Ovary (tissue), 10 donors: ENCODE measurements at places on chromosomes 11 and 22.

DNA sequence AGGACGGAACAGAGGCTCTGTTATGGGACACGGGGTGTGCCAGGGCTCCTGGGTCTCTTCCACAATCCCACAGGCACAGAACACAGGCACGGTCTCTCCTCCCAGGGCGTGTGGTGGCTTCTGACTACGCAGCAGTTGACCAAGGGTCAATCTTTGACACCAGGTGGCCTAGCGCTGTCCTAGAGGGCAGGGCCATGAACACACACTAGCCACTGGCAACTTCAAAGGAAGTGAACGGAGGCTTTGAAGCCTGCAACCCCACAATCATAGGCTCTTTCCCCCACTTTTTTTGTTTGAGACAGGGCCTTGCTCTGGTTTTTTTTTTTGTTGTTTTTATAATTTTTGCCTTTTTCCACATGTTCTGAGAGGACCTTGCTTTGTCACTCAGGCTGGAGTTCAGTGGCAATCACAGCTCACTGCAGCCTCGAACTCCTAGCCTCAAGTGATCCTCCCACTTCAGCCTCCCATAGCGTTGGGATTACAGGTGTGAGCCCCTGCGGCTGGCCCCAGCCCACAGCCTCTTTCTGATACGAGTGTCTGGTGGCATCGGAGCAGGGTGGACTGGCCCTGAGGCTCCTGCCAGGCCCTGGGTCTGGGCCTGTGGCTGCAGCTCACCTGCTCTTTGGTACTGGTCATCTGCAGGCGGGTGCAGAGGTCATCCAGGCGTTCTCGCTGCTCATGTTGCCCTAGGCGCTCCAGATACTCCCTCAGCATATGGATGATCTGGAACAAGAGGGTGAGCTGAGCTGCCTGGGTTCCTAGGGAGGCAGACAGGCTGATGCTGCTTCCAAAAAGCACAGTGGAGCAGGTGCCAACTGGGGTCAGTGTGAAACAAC is 9.1 kb downstream of the GALR3 start:
- no peak for DNase-seq

GRCh38 chr11:1433568-1433967 is 43.8 kb downstream of the BRSK2 start:
- no peak for DNase-seq

- no peak for DNase-seq
Observed at GRCh38 chr11:100543386-100543785, 143.7 kb upstream of the ARHGAP42 start.

- no peak for DNase-seq
Observed at GRCh38 chr11:78339945-78340344, 77.7 kb downstream of the GAB2 start.

- DNase-seq = no peak
Observed at GRCh38 chr11:73426219-73426850, 50.1 kb downstream of the RELT start.

GRCh38 chr22:50702261-50702671 is 29.6 kb downstream of the SHANK3 start:
- DNase-seq = no peak

DNA sequence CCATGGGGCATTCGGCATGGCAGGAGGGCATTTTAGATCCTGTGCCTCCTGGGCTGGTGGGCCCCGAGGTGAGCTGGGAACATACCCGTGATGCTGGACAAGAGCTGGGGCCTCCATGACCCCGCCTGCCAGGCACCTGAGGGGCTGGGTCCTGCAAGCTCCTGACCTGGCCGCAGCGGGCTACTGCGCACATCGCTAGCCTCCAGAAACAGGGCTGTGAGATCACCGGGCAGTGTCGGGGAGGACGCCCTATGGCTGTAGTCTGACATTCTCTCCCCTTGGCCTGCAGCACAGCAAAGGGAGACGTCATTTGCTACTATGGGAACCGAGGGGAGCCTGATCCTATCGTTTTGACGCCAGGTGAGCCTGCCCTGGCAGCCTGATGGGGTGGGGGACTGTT is 24.4 kb upstream of the DGCR8 start:
- no peak for DNase-seq

- no peak for DNase-seq
Observed at GRCh38 chr11:87260811-87261210, 223.1 kb downstream of the TMEM135 start.

DNA sequence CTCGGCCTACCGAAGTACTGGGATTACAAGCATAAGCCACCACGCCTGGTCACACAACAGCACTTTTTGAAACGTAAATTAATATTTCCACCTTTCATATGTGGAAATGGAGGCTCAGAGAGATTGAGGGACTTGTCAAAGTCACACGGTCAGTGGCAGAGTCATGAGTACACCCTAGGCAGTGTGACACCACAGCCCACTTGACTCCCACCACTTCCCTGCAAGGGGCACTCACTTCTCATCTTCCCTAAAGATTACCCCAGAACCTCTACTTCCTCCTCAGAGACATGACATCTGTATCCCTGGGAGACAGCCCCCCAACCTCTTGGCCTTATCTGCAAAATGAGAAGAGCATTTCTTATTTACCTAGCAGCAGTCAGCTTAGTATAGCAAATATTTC is 16.5 kb upstream of the MYOD1 start:
- DNase-seq = no peak

- no peak for DNase-seq
Observed at GRCh38 chr11:108558222-108558621, 35.3 kb downstream of the EXPH5 start.

DNA sequence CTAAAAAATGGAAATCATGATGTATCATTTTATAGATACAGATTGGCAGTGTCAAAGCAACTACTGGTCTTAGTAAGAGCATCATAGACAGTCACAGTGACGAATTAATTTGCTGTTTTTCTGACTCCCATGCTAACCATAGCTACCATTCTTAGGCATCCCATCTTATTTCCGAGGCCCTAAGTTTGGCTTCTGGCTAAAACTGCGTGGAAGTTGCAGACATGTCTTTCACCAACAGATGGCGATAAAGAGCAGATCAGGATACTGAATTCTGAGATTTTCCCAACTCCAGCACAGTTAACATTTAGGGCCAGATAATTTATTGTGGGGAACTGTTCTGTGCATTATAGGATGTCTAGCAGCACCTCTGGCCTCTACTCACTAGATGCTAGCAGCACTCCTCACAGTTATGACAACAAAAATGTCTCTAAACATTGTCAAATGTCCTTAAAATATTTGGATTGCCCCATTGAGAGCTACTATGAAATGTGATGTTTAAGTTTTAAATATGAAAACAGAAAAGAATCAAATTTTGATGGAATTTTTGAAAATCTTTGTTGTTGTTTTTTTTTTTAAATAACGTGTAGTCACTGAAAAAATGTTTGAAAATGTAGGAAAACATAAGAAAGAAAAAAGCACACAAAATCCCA is 16.3 kb downstream of the OR2AG2 start:
- no peak for DNase-seq

DNA sequence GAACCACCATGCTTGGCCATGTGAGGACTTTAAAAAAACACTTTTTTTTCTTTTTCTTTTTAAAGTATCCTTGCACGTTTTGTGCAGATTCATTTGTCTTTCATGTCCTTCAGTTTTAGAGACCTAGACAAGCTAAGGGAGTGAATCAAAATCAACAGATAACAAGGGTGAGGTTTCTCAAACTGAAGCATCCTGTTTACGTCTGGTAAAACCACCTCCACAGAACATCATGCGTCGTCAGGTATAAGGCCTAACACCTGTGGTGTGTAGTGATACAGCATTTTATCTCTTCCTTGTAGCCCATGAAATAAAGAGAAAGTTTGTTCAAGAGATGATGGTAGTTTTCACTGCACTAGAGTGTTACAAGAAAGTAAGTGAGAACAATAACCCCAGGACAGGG is 26.3 kb upstream of the CSF2RB start:
- DNase-seq = no peak

DNA sequence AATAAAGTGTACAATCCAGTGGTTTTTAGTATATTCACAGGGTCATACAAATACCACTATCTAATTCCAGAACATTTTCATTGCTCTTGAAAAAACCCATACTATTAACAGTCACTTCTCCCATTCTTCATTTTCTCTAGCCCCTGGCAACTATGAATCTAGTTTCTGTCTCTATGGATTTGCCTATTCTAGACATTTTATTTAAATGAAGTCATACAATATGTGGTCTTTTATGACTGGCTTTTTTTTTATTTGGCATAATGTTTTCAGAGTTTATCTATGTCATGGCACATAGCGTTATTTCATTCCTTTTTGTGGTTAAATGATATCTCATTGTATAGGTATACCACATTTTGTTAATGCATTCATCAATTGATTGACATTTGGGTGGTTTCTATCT is 59.4 kb downstream of the KDM2A start:
- no peak for DNase-seq

DNA sequence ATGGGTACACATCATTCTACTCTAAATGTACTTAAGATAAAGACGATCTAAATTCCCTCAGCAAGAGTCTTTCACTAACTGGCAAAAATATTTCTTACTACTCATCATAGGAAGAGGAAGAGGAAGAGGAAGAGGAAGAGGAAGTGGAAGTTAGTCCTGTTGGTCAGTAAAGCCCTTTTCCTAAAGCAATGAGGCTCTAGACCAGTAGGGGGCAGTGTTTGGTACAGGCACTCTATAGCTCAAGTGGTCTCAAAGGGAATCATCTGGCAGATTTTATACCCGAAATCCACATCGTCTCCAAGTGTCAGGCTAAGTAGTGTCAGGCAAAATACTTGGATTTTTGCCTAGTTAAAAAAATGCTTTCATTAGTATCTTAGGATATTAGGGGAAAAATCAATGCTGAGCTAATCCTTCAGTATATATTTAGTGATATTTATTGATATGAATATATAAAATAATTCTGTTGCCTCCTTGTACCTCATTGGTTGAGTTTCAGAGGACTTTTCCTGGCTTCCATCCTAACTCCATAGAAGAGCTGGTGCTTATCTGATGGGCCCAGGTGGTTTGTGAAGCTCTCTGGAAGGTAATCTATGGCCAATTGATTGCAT is 7.7 kb downstream of the BLID start:
- no peak for DNase-seq

- peak; percentile 40 for DNase-seq
Observed at GRCh38 chr11:91981995-91982394, 242.6 kb upstream of the FAT3 start.

GRCh38 chr11:44950625-44951476 is at the start of gene TP53I11:
TSS of gene TP53I11 (minus strand) at chr11:44950883. CDS start at chr11:44938335, 12,548 bp downstream.
- peak; percentile 81 for DNase-seq

DNA sequence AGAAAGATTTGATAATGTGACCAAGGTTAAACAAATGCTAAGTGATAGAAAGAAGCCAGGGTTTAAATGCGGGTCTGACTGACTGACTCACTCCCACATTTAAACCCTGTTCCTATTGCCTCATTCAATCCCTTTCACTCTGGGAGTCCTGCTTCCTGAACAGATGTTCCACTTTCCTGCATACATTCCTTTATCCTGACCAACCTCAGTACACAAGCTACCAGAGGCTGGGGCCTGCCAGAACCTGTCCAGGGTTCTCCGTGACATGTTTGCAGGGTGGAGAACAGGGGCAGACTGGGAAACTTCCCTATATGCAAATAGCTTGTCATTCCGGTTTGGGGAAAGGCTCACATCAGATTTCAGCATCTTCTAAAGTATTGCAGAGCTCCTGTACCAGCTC is 3.0 kb upstream of the ANKK1 start:
- DNase-seq = no peak

DNA sequence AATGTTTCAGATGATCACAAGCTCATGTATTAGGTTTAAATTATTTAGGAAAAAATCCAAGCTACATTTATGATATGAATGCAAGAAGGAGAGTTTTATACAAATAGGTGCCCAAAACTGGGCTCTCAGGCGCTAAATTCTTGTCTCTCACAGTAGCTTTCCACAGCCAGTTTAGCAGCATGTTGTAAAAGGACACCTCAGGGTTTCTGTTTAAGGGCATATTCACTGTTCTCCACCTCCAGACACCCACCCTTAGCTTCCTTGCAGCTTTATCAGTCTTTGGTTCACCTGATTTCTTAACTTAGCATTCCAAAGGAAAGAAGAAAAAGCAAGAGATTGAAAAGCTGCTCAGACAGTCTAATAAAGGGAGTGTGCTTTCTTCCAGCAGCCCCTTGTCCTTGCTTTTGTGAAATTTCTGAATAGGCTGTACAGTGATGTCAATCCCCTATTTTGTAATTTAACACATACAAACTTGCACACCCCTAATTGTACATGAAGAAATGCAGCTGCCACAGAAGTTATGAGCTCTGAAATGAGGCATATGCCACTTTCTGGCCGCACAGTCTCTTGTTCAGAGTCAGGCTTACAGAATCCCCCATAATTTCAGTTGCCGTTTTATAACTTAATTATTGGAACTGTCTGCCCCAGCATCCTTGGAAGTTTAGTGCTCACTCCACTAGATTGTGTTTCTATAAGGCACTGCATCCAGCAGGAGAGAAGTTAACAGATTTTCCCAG is 262.1 kb downstream of the DDX10 start:
- no peak for DNase-seq

- no peak for DNase-seq
Observed at GRCh38 chr11:16860617-16861016, 122.2 kb downstream of the C11orf58 start.

GRCh38 chr11:115766561-115766960 is 262.3 kb upstream of the CADM1 start:
- DNase-seq = no peak

DNA sequence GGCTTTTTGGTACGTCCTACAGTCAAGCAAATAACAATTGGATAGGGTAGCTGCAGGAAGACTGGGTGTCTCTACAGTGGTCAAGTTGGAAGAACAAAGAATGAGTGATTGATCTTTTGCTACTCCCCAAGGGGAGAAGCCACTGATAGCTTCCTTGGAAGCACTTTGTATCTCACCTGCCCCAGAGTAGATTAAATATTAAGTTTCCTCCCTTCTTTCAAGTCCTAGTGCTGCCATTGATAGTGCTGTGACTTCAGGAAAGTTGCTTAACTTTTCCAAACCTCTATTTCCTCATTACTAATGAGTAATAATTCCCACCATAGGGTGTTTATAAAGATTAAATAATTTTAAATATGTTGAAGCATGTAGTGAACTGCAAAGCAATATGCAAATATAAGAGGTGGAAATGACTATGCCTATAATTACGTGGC is 35.6 kb upstream of the EHF start:
- no peak for DNase-seq

- DNase-seq = no peak
Observed at GRCh38 chr11:71372693-71373657, 75.2 kb downstream of the DHCR7 start.

- DNase-seq = no peak
Observed at GRCh38 chr22:20656516-20656901, 117.4 kb upstream of the SERPIND1 start.

- no peak for DNase-seq
Observed at GRCh38 chr11:111886844-111887243, 7.5 kb downstream of the CFAP68 start.

GRCh38 chr11:113240790-113241635 is 73.4 kb upstream of the TTC12 start:
- no peak for DNase-seq

DNA sequence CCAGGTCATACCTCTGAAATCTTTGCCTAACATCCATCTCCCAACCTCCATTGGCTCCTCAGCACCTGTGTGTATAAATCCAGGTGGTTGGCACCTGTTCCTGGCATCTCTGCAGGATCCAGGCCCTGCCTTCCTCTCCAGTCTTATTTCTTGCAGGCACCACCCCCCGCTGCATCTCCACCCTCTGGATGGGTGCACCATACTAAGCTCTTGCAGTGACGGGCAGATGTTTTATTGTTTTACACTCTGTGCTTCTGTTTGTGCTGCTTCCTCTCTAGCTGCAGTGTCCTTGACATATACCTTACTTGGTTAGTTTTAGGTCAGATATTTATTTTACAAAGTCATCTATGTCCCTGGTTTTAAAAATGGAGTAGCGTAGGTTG is 102.6 kb downstream of the TBC1D22A start:
- no peak for DNase-seq
